ENCODE measurements at places on chromosomes 12 and 14. TPM values are rescaled to one million over a fixed set of nuclear protein-coding genes. Genes with fewer than 3 reads are reported as not detected.

Gene ENDOU
- total RNA-seq = not detected

DNA sequence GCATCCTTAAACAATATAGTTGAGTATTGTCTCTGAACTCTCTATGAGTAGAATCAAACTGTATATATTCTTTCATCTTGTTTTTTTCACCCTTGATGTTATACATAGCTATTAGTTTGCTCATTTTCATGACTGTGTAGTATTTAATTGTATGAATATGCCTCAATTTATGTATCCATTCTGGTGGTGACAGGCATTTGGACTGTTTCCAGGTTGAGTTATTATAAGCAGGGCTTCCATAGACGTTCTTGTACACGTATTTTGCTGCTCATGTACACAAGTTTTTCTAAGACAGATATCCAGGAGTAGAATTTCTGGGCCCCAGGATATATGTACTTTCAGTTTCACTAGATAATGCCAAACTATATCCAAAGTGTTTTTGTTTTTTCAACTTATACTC, 211.4 kb downstream of the NTF3 start:
- no peak for DNase-seq

Gene C12orf54
- total RNA-seq = not detected

- no peak for DNase-seq
Observed at GRCh38 chr14:65936342-65936975, 523.9 kb downstream of the FUT8 start.

DNA sequence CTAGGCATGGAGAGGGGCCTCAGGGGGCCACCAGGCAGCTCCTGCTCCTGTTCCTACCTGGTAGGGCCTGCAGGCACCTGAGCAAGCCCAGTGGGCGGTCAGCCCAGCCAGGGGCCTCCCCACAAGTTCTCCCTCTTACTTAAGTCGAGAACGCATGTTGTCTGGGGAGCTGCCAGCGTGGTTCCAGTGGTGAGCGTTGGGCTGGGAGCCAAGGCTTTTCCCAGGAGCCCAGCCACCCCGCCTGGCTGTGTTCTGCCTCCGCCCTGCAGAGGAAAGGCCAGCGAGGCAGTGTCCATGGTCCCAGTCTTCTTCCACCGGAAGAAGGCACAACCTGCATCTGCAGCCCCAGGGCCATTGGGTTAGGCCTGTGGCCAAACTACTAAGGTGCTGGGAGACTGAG, 1.4 kb downstream of the C14orf180 start:
- DNase-seq = no peak

- no peak for DNase-seq
Observed at GRCh38 chr14:58787592-58787991, 149.8 kb downstream of the DACT1 start.

Gene NR1H4
- not detected for total RNA-seq

DNA sequence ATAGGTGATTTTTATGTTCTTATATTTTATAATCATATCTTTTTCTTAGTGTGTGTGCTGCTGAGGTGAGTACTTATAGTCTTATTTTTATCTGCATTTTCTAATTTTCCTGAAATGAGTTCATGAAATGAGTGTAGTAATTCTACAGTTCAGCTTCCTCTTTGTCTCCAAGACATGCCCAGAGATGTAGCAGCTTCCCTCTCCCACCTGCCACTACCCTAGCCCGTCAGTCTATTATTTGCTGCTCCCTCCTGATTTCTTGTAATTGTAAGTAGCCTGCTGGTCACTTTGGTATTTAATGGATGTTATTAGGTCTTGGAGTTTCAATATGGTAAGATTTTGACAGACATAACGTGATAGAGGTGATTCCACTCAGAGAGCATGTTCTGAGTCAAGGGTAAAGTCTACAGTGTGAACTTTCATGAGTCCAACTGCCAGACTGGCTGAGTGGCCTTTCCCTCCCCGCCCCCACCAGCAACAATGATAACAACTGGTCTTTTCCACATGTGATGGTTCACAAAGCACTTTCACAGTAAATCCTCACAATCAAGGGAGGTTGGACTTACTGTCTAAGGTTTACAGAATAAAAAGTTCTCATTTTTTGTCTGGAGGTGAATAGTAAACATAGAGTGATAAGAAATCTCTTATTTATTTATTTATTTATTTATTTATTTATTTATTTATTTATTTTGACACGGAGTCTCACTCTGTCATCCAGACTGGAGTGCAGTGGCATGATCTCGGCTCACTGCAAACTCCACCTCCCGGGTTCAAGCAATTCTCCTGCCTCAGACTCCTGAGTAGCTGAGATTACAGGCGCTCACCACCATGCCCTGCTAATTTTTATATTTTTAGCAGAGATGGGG, 4.2 kb upstream of the RIPK3 start:
- DNase-seq = no peak

DNA sequence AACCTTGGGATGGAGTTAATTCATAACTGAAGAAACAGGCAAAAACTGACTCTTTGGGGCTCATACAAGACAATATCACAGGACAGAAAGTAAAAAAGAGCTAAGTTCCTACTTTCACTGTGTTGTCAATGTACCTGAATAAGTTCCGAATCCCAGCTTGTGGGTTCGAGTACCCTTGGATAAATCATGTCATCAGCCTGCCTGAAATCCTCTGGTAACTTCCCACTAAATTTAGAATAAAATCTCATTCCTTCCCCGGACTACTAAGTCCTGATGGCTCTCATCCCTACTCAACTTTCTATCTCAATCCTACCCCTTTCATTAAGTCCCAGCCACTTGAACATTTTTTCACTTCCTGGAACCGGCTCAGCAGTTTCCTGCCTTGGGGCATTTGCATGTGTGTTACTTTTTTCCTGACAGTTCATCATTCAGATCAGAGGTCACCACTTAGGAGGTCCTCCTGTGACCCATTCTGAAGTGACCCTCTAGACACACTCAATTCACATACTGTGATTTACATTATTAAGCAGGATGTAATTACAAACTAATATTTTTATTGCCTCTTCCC, 12.7 kb downstream of the ERP29 start:
- DNase-seq = no peak

DNA sequence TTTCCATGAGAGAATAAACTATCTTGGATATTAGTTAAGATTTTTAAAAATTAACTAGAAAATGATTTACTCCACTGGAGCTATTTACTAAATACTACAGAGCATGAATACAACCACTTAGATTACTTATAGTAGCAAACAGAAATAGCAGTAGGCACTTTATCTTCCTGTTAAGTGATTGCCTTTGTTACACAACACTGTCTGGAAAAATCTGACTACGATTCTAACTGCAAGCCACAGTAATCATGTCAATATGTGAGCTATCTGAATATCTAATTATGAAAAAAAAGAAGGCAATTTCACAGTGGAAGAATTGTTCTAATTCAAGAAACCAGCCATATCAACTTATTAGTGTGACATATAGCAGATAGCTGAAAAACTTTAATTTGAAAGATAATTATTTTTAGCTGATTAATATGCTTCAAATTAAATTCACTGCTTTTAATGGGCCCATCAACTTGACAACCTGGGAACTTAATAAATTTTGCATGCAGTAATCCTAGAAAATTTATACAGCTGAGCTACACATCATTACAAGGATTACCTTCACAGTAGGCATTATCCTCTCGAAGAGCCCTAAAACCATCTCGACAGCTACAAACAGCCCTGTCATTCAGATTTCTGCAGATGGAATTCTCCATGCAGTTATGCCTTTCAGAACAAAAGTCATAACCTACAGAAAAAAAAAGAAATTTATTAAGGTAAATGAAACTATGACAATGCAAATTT, 172.8 kb downstream of the NELL2 start:
- DNase-seq = no peak

All from activated CD4-positive, alpha-beta T cell treated with anti-CD3 and anti-CD28 coated beads for 36 hours (primary cell).